Anterior cingulate cortex (tissue), 58 donors: ENCODE measurements at places on chromosomes 7 and 10.

GRCh38 chr10:89217057-89217990 lies 10.2 kb upstream of the CH25H start:
- DNase-seq = no peak

GRCh38 chr7:33965183-33965744 lies 59.9 kb downstream of the BMPER start:
- no peak for DNase-seq

DNA sequence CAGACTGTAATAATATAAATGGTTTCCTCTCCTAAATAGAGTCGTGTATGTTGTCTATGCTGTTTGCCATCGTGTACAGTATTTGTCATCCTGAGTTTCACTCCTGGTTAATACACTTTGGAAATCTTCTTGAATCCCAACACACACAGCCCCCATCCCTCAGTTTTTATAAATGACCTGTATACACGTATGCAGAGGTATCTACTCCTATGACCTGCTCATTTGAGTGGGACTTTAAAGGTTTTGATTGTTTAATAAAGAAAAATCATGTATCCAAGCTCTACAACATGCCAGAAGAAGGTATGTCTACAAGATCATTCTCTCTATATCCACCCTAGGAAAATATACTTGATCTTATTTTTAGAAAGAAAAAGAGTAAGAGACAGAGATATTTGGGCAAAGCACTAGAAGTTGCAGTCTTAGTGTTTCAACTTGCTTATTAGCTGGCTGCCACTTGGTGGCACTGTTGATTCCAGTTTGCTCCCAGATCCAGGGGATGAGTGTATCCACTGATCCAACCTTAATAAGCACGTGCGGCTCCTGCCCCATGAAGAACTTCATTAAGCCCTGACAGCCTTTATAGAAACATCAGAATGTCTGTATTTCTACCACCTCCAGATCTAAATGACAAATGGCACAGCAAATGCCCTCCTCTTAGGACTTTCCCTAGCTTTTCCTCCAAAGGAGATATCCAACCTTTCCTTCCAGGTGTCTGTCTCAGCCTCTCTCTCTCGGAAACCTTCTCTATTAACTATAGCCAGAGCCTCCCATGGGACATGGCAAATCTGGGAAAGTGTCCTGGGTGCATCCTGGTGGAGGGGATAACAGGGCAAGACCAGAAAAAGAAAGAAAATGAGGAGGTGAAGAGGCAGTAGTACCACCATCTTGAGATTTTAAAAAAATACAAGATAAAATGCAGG lies 181.6 kb upstream of the NEBL start:
- DNase-seq = peak; percentile 29

DNA sequence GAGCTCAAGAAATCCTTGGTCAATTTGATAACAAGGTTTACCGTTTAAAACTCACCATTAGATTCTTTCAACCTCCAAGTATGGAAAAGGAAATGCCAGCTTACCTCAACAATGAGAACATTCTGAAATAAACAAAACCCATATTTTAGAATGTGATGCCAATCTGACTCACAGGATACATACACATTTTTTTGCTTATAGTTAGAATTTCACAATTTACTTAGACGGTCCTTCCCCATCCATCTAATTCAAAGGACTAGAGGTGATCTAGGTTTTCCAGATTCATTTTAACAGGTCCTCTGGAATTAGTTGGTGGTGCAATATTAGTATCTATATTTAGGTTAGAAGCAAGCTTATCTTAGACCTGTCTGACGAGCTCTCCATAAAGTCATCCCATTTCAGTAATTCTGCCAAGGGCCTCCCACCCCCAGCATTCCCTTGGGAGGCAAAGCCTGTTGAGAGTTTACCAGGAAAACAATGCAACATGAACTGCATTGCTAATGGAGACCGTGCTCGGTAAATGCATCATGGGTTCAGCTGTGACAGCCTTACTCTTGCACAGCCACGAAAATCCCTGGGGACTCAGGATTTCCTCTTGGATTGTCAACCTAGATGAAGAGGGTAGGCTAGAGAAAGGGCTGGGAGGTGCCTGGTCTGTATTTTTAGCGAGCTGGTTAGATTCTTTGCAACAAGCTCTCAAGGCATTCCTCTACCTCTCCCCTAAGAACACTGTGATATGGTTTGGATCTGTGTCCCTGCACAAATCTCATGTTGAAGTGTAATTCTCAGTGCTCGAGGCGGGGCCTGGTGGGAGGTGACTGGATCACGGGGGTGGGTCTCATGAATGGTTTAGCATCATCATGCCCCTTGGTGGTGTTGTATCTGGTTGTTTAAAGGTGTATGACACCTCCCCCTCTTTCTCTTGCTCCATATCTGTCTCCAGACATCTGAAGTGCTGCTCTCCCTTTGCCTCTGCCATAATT lies 93.8 kb downstream of the PRTFDC1 start:
- DNase-seq = no peak

DNA sequence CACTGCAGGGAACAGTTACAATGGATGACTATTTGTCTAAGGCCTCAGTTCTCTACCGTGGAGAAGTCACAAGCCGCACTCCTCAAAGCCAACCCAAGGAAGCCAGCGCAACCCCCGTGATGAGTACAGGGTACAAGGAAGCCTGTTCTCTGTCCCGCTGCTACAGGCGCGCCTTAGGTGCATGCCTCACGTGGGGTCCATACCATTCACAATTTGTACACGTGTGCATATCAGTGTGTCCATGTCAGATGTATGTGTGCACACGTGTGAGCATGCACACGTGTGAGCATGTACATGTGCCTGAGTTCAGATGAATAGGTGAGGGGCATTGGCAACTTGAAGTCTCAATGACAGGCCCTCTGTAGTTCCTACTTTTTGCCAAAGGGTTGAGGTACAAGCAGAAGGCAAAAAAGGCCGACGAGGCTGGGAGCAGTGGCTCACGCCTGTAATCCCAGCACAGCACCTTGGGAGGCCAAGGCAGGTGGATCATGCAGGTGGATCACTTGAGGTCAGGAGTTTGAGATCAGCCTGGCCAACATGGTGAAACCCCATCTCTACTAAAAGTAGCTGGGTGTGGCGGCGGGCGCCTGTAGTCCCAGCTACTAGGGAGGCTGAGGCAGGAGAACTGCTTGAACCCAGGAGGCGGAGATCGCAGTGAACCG lies 62.8 kb downstream of the CTBP2 start:
- no peak for DNase-seq

- no peak for DNase-seq
Measured at GRCh38 chr10:34641913-34642558, 173.1 kb downstream of the PARD3 start.

DNA sequence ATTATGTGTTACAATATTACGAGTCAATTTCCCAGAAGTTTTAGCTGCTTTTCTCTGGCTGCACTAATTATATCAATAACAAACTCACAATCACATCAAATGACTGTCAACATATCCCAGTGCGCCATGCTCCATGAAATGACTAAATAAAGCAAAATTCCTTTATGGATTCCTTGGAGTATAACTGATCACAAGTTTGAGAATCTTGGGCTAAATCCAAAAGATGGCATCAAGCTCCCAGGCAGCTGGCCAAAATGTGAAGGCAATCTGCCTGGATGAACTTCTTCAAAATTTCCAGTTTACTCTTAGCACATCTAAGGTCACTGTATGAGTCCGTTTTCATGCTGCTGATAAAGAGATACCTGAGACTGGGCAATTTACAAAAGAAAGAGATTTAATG lies 210.8 kb downstream of the CCSER2 start:
- DNase-seq = no peak

- DNase-seq = no peak
Measured at GRCh38 chr7:158710651-158711102, 6.1 kb upstream of the NCAPG2 start.

- DNase-seq = no peak
Measured at GRCh38 chr10:83078160-83078559, 1061.1 kb upstream of the GHITM start.

DNA sequence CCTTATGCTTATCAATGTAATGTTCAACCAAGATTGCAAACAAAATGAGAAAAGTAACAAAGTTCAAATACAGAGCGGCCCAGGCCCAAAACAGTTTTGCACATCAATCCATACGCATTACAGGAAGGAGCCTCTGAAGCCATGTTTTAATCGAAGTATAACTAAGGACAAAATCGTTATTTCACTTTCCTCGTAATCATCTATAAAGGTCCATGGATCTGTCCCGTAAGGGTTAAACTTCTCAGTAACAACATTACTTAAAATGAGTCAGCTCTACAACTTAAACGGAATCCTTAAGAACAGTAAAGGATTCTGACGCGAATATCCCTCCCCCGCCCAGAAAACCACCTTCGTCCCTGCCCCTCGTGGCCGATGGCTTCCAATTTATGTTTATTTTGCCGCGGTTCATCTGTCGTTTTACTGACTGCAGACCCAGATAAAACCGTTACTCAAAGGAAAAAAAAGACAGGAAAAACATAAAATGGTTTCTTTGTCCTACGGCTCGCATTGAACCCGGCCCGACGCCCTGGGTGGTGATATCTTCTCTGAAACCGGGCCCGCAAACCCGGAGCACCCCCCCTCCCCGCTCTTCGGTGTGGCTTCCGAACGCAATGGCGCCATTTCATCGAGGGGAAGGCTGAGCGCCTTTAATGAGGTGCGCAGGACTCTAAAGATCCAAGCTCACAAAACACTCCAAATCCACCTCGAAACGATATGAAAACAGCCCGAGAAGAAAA lies 1.1 kb downstream of the HNRNPA2B1 start:
- peak; percentile 65 for DNase-seq

GRCh38 chr7:102390697-102391484 lies 5.3 kb upstream of the PRKRIP1 start:
- DNase-seq = peak; percentile 63

GRCh38 chr7:7157177-7157886 lies 25.0 kb upstream of the C1GALT1 start:
- no peak for DNase-seq

GRCh38 chr10:22460531-22461403 lies 115.5 kb downstream of the SPAG6 start:
- DNase-seq = no peak

DNA sequence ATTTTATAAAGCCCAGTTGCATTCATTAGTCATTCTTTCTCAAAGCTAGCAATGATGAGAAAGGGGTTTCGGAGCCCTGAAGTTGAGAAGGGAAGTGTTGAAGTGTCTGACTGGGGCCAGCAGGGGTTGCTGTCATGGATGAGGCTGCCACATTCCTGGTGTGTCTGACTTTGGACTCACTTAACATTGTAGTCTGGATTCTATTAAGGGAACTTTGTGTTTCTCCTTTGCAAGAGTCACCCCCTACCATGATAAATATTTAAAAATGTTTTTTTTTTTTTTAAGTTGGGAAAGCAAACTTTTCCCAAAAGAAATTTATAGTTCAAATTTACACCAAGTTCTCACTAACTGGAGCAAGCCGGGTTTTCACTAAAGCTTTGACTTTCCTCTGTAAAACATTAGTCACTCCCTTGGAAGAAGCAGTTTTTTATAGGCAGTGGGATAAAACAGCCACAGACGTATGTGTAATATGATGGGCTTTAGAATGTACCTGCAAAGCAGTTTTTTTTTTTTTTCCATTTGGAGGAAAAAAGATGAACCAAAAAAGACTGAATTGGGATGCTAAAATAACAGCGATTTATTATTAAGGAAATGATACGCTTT lies 243.6 kb downstream of the TWIST1 start:
- no peak for DNase-seq

- DNase-seq = no peak
Measured at GRCh38 chr10:86968994-86969355, 693 bp downstream of the ADIRF start.

GRCh38 chr10:124156524-124157260 lies 63.3 kb upstream of the CHST15 start:
- DNase-seq = no peak

DNA sequence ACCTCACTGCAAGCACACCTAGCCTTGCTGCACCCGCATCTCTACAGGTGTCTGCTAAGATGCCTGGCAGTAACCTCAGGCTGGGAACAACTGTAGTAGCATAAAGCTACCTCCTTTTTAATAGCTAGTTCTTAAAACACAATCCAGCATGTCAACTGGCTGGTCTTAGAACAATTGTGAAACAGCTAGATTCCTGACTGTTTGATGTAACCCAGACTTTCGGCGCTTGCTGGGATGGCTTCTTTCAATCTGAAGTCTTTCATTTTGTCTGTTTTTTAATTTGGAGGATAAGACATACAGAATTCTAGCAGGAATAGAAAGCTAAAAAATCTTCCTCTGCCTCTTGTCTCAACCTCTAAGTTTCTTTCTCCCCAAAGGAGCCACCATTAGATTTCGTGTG lies 59.8 kb downstream of the GSDME start:
- no peak for DNase-seq
